ENCODE measurements at places on chromosomes 11 and 22.

- DNase-seq, result no peak
Measured at GRCh38 chr11:26254378-26254777, 77.6 kb upstream of the ANO3 start.

DNA sequence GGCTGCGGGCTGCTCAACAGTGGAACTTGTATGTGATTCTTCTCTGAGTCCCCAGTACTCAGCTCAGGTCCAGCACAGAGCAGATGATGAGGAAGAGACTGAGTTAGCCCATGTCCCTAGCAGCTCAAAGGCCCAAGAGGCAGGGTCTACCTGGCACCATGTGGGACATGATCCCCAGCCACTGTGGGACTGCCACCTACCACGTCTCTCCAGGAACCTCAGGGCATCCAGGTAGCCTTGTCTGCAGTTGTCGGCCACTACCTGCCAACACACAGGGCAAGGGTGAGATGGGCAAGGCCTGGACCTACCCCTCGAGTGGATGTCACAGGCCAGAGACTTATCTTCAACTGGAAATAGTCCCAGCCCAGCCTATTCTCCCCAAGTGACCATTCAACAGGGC is 4.4 kb downstream of the PNPLA5 start:
- DNase-seq, result no peak

DNA sequence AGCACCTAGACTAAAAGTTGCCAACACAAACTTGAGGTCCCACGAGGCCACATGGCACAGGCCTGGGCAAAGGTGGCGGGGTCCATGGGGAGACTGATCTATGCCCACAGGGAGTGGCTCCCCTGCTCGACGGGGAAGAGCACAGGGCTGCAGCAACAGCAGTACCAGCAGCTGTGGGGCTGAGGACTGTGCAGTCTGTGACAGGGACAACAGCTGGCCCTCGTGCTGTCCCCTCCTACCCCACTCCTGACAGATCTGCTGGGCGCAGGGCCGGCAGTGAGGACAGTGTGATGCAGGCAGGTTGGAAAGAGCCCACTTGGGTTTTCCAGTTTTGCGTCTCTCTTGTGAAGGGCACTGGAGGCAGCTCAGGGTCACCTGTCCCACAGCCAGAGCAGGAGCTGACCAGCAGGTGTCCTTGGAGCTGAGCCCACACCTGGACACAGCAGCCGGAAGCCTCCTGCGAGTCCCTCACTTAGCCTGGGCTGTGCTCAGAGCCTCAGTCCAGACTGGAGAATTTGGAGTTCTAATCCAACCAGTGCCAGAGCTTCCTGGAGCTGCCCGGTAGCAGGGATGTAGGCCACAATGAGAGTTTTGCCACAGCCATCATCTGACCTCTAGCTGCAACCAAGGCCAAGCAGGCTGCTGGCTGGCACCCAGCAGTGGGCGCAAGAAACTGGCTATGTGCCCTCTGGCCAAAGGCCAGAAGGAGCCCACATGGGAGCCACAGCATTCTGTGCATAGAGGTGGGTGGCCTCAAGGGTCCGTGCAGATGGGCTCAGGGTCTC is 3.6 kb upstream of the GAS2L1 start:
- no peak for DNase-seq

- DNase-seq, result no peak
Measured at GRCh38 chr11:34856251-34856650, 59.9 kb downstream of the APIP start.

GRCh38 chr11:112797092-112797491 is 164.1 kb upstream of the NCAM1 start:
- DNase-seq, result no peak

DNA sequence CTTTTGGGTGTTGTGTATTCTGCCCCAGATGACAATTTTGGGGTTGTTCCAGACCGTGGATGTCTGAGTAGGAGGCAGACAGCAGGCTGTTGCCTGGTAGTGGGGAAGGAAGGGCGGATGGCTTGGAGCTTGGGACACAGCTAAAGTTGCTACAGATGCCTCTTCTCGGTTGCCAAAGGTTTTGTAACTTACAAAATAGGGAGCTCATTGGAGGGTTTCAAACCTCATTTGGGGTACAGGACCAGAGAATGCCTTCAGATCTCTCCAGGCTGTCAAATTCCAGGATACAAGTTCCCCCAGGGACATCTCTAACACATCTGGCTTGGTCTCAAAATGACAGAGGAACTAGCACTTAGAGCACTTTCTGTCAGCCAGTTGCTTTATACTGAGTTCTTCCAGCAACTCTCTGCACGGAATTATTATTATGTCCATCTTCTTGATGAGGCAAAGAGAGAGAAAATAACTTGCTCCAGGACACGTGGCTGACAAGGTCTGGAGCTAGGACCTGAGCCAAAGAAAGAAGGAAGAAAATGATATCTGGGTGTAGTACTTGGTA is 56.0 kb downstream of the SLC1A2 start:
- no peak for DNase-seq

- no peak for DNase-seq
Measured at GRCh38 chr11:133825156-133825555, 20.2 kb downstream of the SPATA19 start.

GRCh38 chr11:36264011-36264972 is 24.9 kb downstream of the COMMD9 start:
- no peak for DNase-seq

GRCh38 chr11:71279916-71280645 is 27.7 kb upstream of the SHANK2 start:
- DNase-seq, result no peak

DNA sequence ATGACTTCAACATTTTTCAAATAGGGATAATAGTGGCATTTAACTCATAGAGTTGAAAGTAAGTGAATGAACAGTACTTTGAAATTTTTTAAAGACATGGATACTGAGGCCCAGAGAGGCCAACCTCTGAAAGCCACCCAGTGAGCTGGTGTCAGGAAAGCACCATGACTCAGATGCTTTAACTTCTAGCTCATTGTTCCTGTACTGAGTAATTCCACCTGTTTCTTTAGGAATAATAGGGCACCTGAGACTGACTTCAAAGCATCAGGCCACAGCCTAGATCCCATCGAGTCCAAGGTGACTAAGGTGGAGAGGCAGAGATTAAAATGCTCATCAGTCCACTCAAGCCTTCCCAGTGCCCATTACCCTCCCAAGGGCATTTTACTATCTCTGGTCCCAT is 491.8 kb upstream of the TENM4 start:
- DNase-seq, result no peak

DNA sequence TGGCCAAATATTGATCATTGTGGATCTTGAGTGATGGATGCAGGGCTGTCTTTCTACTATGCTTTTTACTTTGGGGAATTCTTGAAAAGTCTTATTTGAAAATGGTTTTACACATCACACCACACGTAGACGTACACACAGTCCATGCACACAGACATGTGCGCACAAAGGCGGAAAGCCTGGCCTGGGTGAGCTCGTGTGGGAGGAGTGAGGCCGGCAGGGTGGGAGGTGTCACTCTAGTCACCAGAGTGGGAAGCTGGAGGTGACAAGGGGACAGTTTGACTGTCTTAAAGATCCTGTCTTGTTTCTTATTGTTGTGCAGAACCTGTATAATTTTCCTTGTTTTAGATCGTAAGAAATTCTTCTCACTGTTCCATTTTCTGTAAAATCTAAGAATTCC is 326.9 kb downstream of the TBC1D22A start:
- DNase-seq, result no peak
